Renal cortical epithelial cell (primary cell): ENCODE measurements at places on chromosomes 7 and 10.
A peak's percentile ranks its signal among the peaks of the same experiment; 100 is the strongest.

GRCh38 chr10:49161411-49161997 lies 26.7 kb downstream of the TMEM273 start:
- DNase-seq, result peak; percentile 51

GRCh38 chr7:19565602-19566001 lies 143.2 kb downstream of the POLR1F start:
- DNase-seq, result no peak

DNA sequence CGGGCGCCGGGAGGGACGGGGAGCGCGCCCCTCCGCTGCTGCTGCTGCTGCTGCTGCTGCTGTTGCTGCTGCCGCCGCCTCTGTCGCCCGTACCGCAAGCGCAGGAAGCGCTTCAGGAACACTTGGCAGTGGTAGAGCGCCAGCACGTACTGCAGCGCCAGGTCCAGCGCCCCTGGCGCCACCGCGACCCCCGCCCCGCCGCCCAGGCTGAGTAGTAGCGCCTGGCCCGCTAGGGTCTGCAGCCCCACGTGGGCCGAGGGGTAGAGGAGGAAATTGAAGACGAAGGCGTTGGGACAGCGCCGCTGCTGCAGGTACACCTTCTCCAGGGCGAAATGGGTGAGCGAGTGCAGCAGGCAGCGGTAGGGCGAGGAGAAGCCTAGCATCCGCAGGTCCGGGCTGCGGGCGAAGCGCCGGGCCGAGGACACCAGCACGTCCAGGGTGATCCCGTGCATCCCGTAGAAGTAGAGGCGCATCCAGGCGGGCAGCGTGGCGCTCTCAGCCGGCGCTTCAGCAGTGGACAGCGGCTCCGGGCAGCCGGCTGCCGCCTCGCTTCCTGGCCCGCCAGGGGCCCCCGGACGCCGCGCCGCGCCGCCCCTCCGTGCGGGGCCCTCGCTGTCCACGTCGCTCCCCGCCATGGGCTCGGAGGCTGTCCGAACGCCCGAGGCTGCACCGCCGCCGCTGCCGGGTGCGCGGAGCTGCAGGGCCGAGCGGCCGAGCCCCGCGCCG lies at the start of gene TMEM229A:
Gene TMEM229A (minus strand): TSS at position 699 of the 726 bp plus-strand sequence. CDS start 64 bp downstream, at position 635.
- DNase-seq, result peak; percentile 8

- DNase-seq, result no peak
Observed at GRCh38 chr10:17026686-17027485, 102.7 kb downstream of the CUBN start.

DNA sequence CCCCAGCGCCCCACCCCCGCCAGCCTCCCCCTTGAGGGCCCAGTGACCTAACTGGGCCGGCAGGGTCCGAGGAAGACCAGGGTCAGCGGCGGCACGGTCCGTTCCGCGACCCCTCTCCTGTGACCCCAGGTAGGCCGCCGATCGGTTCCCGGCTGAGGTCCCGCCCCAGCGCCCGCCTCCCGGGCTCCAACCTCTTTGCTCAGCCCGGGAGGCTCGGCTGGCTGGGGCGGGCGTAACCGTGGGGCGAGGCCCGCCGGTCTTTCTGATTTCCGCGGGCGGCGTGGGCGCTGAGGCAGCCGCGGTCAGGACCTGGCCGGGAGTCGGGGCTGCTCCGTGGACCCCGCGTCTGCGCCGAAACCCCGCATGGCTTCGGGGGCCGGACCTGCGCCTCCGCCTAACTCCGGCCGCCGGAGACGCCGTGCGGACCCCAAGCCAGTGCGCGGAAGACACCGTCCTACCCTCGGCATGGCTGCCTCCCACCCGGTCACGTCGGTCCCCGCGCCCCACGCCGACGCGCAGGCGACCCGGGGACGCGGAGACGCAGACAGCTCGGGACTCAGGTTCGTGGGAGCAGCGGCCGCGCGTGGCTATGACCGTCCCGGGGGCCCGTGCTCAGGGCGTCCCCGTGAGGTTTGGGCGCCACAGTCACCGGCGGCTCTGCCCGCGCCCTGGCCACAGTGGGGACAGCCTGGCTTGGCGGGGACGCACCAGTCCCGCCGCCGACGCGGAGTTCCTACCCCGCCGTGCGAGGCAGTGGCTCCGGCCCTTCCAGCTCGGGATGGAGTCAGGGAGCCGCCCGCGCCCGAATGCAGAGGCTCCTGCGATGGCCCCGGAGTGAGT lies 1.0 kb upstream of the VENTX start:
- DNase-seq, result no peak

DNA sequence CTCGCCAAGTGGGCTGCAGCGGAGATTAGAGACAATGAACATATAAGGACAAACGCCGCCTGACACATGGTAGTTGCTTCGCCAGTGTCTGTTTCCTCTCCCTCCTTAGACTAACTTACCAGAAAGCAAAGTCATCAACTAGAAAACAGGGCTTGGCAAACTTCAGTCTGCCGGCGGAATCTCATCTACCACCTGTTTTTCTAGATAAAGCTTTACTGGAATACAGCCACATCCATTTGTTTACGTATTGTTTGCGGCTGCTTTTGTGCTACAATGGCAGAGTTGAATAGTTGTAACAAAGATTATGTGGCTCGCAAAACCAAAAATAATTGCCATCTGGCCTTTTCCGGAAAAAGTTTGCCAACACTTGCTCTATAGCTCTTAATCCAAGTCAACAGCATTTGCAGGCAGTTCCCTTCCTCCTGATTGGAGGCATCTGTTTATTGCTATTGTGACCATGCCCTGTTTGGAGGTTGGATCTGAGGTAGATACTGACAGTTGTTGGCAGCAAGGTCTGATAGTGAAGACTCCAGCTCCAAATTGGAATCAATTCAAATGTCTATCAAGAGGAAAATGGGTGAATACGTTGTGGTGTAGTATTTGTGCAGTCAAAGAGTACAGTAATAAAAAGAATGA lies 260.6 kb downstream of the POU6F2 start:
- DNase-seq, result no peak

DNA sequence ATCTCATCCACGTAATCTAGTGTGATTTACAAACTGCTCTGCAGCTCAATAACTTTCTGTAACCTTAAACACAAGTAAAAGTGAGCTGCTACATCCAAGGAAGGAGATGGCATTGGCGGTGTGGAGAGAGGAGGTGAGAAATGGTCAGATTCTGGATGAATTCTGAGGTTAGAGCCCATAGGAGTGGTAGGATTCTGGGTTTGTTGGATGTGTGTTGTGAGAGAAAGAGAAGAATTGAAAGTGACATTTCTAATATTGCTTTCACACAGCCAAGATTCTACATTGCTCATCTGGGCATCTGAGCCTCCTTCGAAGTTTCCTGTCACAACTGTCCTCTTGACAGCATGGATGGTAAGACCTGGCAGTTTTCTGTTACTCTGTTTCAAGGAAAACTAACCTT lies 2.5 kb downstream of the MCM10 start:
- DNase-seq, result no peak

- DNase-seq, result no peak
Observed at GRCh38 chr10:86199041-86199440, 167.6 kb downstream of the GRID1 start.

GRCh38 chr7:140657891-140658290 lies 14.9 kb upstream of the ADCK2 start:
- DNase-seq, result no peak
